ENCODE measurements at places on chromosomes 3 and 15. TPM values are rescaled to one million over a fixed set of nuclear protein-coding genes. Genes with fewer than 3 reads are reported as not detected.

SLC6A11 gene
- total RNA-seq: 0.15 TPM

LRRC3B gene
- 0.66 TPM for total RNA-seq

DAPK2 gene
- 29.6 TPM for total RNA-seq

CYP1A1 gene
- total RNA-seq: 0.80 TPM

SI gene
- not detected for total RNA-seq

SUSD5 gene
- total RNA-seq: 0.66 TPM

- DNase-seq: no peak
- H3K36me3 ChIP-seq: no peaks in the 10 kb centered on the region
- H3K27ac ChIP-seq: no peak overlapping the region
Measured at GRCh38 chr3:101484805-101485620, 28.0 kb downstream of the SENP7 start.

DNA sequence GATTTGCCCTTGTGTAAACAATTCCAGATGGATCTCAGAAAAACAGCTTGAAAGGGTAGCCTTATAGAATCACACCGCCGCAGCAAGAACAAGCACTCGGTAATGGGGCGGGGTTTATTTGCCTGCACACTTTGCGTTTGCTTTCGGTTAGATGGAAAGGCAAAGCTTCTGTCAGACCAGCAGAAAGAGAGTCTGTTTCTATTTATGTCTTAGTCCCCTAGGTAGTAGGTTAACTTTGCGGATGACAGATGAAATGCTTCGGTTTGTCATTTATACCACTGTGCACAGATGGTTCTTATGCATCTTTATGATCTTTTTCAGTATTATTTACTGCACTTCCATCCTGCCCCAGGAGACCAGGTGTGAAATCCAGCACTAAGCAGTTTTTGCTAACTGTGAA, 62.2 kb downstream of the PYDC2 start:
- H3K36me3 ChIP-seq: no peaks in the 10 kb centered on the region
- H3K27me3 ChIP-seq: no peaks in the 10 kb centered on the region
- H3K4me1 ChIP-seq: no peaks in the 10 kb centered on the region
- H3K27ac ChIP-seq: no peak overlapping the region

- H3K4me3 ChIP-seq: no peak overlapping the region
- no peak for DNase-seq
- H3K27ac ChIP-seq: no peak overlapping the region
Measured at GRCh38 chr3:37163262-37164015, 10.9 kb downstream of the LRRFIP2 start.

GRCh38 chr15:70185251-70185711, 87.6 kb upstream of the TLE3 start:
- DNase-seq: no peak
- H3K27ac ChIP-seq: no peak overlapping the region
- H3K36me3 ChIP-seq: no peaks in the 10 kb centered on the region
- H3K27me3 ChIP-seq: no peaks in the 10 kb centered on the region

DNA sequence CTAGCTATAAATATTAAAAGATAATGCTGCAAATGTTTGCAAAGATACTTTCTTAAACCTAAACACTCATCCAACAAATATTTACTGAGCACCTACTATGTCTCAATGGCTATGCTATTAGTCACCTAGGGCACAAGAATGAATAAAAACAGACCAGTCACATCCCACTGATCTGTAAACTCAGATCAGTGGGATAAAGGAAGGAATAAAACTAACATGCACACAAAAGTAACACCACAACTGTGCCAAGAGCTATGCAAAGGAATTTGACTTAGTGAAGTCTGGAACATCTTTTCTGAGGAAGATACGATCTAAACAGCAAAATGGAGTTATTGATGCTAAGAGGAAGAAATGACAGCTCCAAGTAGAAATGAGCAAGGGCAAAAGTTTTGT, 56.6 kb downstream of the CBLB start:
- no peak for DNase-seq
- H3K27me3 ChIP-seq: no peaks in the 10 kb centered on the region

DNA sequence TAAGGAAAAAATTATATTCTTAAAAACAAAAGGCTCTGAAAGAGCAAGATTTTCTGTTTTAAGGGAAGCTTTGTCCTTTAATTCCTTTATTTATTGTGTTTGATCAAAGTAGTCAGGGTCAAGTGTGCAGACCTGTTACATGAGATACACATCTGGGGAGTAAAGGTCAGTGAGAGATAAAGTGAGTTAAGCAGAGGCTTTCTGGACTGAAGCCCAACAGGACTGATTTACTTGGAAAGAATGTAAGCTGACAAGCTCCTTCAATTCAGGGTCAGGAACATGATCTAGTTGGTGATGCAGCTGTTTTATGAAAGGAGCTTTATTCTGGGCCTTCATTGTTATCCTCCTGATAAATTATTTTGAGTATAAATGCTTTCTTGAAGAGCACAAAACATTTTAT, 20.7 kb upstream of the OTOL1 start:
- no peak overlapping the region for H3K4me3 ChIP-seq
- H3K4me1 ChIP-seq: no peaks in the 10 kb centered on the region
- H3K36me3 ChIP-seq: no peaks in the 10 kb centered on the region

DNA sequence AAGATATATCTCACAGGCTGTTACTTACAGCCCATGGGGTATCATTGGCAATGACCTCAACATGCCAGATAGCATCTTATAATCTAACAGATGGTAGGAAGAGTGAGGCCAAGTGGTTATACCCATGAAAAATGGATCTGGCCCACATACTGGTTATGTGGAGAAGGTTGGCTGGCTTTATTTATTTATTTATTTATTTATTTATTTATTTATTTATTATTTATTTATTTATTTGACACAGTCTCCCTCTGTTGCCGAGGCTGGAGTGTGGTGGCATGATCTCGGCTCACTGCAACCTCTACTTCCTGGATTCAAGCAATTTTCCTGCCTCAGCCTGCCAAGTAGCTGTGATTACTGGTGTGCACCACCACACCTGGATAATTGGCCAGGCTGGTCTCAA, 11.6 kb downstream of the FBXO40 start:
- H3K27me3 ChIP-seq: no peaks in the 10 kb centered on the region
- H3K36me3 ChIP-seq: no peaks in the 10 kb centered on the region
- H3K4me1 ChIP-seq: no peaks in the 10 kb centered on the region
- DNase-seq: no peak

DNA sequence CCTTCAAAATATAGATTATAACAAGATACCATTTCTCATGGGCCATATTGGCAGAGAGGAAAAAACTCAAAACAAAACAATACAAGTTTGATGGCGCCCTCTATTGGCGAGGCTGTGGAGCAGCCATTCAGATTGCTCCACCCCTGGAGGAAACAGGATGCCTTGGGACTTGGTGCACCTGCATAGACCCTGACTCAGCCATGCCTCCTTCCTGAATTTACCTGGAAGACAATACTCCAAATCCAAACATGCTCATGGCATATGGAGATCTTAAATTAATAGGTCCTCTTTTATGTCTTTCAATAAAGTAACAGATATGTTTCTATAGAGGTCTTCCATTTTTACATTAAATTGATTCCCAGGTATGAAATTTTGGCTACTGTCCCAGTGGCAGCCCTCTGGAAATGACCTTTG, 90.0 kb downstream of the APBA2 start:
- no peaks in the 10 kb centered on the region for H3K4me1 ChIP-seq
- H3K4me3 ChIP-seq: no peak overlapping the region
- no peak for DNase-seq
- H3K27ac ChIP-seq: no peak overlapping the region
- H3K36me3 ChIP-seq: no peaks in the 10 kb centered on the region
- H3K27me3 ChIP-seq: no peaks in the 10 kb centered on the region

GRCh38 chr3:27723456-27723814, 1.3 kb upstream of the EOMES start:
- no peaks in the 10 kb centered on the region for H3K4me1 ChIP-seq
- H3K27me3 ChIP-seq: peaks cover 91% of the 10 kb centered on the region
- peak overlapping the region; percentile 1 for H3K4me3 ChIP-seq
- no peak overlapping the region for H3K27ac ChIP-seq

DNA sequence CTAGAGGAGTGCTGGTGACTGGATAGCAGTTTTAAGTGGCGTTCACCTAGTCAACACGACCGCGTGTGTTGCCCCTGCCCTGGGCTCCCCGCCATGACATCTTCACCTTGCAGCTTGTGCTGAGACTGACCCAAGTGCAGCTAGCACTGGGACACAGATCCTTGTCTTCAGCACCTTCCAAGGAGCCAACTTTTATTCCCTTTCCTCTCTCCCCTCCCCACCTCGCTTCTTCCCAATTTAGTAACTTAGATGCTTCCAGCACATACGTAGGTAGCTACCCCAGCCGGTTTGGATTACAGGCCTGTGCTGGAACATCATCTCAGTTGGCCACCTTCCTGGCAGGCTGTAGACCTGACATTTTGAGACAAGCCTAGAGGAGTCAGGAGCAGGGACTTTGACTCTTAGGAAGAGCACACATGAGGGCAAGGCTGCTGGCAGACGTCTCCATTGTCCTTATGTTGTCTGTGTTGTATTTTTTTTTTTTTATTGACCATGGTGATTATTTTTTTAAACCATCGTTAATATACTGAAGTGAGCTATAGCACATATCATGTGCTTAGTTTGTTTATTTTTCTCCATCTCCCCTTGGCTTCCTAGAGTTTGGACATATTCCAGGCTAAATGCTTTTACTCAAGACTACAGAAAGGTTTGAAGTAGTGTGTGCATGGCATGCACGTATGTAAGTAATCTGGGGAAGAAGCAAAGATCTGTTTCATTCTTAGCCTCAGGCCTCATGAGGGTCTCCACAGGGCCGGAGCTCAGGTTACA, 61.1 kb downstream of the AAGAB start:
- no peaks in the 10 kb centered on the region for H3K27me3 ChIP-seq
- no peaks in the 10 kb centered on the region for H3K36me3 ChIP-seq
- no peak for DNase-seq
- H3K4me1 ChIP-seq: no peaks in the 10 kb centered on the region

- no peak overlapping the region for H3K27ac ChIP-seq
- H3K36me3 ChIP-seq: no peaks in the 10 kb centered on the region
- DNase-seq: no peak
- H3K4me3 ChIP-seq: no peak overlapping the region
Measured at GRCh38 chr3:191100516-191100915, 98.5 kb upstream of the OSTN start.

GRCh38 chr3:68931406-68932149, 769 bp downstream of the TAFA4 start:
- DNase-seq: no peak
- H3K4me1 ChIP-seq: no peaks in the 10 kb centered on the region
- H3K4me3 ChIP-seq: no peak overlapping the region
- H3K27me3 ChIP-seq: peaks cover 49% of the 10 kb centered on the region

DNA sequence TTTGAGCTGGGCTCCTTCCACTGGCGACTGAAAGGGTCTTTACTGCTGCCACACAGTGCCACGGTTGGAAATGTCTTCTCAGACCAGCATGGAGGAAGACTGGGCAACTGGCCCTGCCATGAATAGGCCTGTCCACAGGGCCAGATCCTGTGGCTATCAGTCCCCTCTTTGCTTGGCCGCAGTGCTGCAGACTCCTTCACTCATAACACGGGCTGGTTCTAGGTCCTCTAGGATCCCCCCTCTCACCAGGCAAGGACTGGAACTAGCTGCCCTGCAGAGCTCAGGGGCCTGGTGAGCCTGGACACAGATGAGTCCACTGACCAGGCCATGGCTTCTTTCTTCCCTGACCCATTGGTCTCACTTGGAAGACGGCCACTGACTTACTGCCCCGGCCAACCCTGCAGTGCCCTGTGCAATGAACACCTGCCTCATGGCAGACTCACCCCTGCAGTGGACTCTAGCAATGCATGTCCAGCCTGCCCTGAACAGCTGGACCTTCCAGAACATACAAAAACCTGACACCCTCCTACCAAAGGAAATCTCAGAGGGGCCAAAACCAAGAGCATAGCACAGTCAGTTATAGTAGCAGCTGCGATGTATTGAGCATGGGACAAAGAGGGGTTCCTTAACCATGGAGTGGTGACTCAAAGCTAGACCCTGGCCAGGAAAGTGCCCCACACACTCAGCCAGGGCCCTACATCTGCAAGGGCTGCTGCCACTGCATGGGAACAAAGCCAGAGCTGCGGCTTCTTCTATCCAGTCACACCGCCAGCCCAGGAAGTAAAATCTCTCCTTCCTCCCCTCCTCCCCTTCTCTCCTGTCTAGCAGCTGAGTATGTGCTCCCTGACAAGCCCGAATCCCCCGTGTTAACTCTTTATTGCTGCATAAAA, 72.1 kb upstream of the ITGA11 start:
- DNase-seq: no peak
- no peaks in the 10 kb centered on the region for H3K27me3 ChIP-seq
- no peak overlapping the region for H3K27ac ChIP-seq
- no peaks in the 10 kb centered on the region for H3K4me1 ChIP-seq
- no peaks in the 10 kb centered on the region for H3K36me3 ChIP-seq

- H3K36me3 ChIP-seq: no peaks in the 10 kb centered on the region
- peak overlapping the region; percentile 66 for H3K27ac ChIP-seq
- DNase-seq: no peak
Measured at GRCh38 chr15:69490356-69491037, 37.9 kb downstream of the RPLP1 start.

- no peaks in the 10 kb centered on the region for H3K36me3 ChIP-seq
- H3K4me1 ChIP-seq: no peaks in the 10 kb centered on the region
- H3K27me3 ChIP-seq: no peaks in the 10 kb centered on the region
- no peak overlapping the region for H3K4me3 ChIP-seq
- H3K27ac ChIP-seq: no peak overlapping the region
- no peak for DNase-seq
Measured at GRCh38 chr15:52427804-52428203, 100.9 kb downstream of the MYO5A start.

GRCh38 chr3:50442945-50443579, 60.4 kb downstream of the CACNA2D2 start:
- no peak overlapping the region for H3K4me3 ChIP-seq
- no peaks in the 10 kb centered on the region for H3K36me3 ChIP-seq
- H3K4me1 ChIP-seq: no peaks in the 10 kb centered on the region
- no peak for DNase-seq

- H3K36me3 ChIP-seq: no peaks in the 10 kb centered on the region
- no peaks in the 10 kb centered on the region for H3K27me3 ChIP-seq
- no peaks in the 10 kb centered on the region for H3K4me1 ChIP-seq
- DNase-seq: no peak
- no peak overlapping the region for H3K27ac ChIP-seq
Measured at GRCh38 chr3:46748170-46748569, 30.5 kb upstream of the PRSS50 start.

- H3K4me1 ChIP-seq: no peaks in the 10 kb centered on the region
- DNase-seq: no peak
- no peaks in the 10 kb centered on the region for H3K36me3 ChIP-seq
- H3K27ac ChIP-seq: no peak overlapping the region
- H3K4me3 ChIP-seq: no peak overlapping the region
- no peaks in the 10 kb centered on the region for H3K27me3 ChIP-seq
Measured at GRCh38 chr3:143344516-143345165, 225.1 kb downstream of the CHST2 start.

GRCh38 chr3:179726075-179726699, 73.3 kb downstream of the USP13 start:
- no peak overlapping the region for H3K27ac ChIP-seq
- no peaks in the 10 kb centered on the region for H3K4me1 ChIP-seq
- DNase-seq: no peak
- H3K36me3 ChIP-seq: no peaks in the 10 kb centered on the region
